ENCODE measurements at places on chromosomes 1 and 21.

- DNase-seq = no peak
Measured at GRCh38 chr21:44748621-44749020, 37.2 kb upstream of the TSPEAR start.

DNA sequence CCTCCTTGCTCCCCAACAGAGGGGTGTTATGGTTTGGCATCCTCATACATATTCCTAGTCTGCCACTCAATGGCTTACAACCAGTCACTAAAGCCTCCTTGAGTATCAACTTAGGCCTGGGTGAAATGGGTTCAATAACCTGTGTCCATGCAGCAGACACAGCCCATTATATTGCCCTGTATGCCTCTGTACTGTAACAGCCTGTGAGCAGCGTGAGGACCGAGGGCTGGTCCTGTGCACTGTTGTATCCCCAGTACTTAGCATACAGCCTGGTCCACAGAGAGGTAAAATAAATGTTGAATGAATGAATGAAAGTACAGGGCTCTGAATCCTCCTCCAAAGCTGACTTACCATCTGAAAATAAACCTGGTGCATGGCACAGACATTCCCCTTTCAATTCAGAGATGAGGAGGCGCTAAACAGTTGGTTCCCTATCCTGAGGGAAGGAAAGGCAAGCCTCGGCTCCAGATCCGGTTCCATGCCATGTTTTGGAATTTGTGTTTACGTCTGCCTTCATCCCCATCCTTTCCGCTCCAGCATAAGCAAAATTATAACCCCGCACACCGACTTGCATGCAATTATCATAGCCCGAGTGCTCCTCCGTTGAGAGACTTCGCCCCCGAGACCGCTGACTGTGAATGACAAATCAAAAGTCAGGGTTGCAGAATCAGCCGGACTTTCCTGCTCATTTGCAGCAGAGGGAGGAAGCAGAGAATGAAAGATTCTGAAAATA lies 45.0 kb upstream of the DNAJC6 start:
- no peak for DNase-seq

DNA sequence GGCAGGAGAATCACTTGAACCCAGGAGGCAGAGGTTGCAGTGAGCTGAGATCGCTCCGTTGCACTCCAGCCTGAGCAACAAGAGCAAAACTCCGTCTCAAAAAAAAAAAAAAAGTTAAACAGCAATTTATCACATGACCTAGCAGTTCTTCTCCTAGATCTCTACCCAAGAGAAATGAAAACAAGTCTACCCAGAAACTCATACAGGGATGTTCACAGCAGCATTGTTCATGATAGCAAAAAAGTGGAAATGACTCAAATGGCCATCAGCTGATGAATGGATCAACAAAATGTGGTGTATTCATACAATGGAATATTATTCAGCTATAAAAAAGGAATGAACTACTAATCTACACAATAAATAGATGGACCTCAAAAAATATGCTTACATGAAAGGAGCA lies 12.2 kb upstream of the ID3 start:
- DNase-seq = no peak

- no peak for DNase-seq
Measured at GRCh38 chr1:78231894-78232293, 186.1 kb downstream of the GIPC2 start.

GRCh38 chr1:36232212-36233095 lies 8.2 kb downstream of the THRAP3 start:
- no peak for DNase-seq

DNA sequence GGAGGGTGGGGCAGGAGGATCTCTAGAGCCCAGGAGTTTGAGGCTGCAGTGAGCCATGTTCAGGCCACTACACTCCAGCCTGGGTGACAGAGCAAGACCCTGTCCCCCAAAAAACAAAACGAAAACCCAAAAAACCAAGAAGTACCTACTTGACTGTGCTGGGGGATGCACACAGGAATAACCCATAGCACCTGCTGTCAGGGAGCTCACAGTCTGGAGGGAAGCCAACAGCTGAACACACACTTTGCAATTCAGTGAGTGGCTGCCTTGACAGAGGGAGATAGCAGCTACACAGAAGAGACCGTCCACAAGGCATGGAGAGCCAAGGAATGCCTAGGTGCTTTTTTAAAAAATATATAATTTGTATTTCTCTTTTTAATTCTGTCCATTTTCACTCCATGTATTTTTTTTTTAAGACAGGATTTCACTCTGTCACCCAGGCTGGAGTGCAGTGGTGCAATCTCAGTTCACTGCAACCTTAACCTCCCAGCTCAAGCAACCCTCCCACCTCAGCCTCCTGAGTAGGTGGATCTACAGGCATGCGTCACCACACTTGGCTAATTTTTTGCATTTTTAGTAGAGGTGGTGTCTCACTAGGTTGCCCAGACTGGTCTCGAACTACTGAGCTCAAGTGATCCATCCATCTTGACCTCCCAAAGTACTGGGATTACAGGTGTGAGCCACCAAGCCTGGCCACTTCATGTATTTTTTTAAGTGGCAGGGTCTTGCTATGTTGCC lies 68.7 kb downstream of the NID1 start:
- DNase-seq = no peak

DNA sequence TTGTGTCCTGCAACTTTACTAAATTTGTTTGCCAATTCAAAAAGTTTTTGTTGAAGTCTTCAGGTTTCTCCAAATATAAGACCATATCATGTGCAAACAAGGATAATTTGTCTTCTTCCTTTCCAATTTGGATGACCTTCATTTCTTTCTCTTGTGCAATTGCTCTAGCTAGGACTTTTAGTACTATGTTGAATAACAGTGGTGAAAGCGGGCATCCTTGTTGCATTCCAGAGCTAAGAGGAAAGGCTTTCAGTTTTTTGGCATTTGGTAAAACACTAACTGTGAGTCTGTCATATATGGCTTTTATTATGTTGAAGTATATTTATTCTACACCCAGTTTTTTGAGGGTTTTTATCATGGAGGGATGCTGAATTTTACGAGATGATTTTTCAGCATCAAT lies 630.0 kb upstream of the ADGRL2 start:
- DNase-seq = no peak

DNA sequence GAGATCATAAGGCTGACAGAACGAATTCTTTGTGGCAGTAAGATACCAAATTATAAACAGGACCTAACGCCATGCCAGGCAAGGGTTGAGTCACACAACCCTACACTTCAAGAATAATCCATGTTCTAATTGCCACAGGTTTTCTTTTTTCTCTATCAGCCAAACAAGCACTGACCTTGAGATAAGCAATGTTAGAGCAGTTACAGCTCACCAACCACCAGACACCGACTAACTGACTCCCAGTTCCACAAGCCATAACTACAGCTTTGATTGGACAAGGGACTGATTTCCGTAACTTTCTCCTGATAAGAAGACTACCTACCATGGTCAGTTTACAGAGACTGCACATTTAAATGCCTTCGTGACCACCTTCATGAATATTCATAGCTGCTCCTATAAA lies 149.6 kb downstream of the PTPRU start:
- DNase-seq = no peak

- no peak for DNase-seq
Measured at GRCh38 chr1:231970684-231971083, 344.1 kb downstream of the DISC1 start.

DNA sequence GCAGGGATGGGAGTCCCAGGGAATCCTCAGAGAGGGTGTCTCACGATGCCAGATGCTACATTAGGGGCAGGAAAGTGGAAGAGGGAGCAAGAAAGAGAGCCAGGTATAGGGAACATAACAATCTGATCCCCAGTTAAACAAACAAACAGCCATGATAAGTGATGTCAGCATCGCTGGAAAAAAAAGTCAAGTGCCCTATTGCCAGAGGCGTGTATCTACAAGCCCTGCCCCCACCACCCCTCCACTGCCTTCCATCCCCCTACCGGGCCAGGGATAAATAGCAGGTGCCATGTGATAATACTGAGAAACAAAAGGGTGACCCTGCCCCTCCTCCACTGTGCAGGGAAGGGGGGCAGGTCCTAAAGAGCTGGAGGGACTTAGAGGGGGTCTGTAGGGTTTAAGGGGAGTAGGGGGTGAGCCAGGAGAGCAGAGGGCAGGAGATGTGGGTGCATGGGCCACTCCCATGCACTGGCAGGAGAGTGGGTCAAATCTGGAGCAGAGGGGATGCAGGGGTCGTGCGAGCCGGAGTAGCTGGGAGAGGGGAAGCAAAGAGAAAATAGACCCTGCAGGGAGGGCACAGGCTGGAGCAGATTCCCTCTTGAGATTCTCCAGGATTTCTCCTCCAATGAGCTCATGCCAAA lies 3.4 kb downstream of the SLC26A9 start:
- DNase-seq = no peak

DNA sequence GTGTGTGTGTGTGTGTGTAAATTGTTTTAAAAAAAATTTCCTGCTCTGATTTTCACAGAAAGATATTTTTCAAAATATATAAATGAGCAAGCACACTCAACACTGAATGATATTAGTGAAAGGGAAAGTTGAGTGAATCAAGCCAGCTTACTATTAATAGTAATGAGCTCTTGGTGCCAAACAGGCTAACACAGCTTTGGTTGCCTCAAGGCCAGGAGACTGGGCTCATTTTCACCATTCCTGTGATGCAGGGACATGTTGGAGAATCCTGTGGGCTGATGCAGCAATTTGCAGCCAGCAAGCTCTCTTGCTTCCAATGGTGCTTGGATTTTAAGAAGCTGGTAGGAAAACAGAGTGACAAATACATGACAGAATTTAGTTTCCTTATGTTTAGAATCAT lies 30.2 kb downstream of the PLA2G4A start:
- no peak for DNase-seq

- no peak for DNase-seq
Measured at GRCh38 chr1:85225624-85226380, 25.0 kb upstream of the SYDE2 start.

GRCh38 chr1:8373581-8374241 lies 55.8 kb downstream of the SLC45A1 start:
- DNase-seq = no peak

GRCh38 chr21:46211786-46212720 lies 16.5 kb downstream of the LSS start:
- no peak for DNase-seq

DNA sequence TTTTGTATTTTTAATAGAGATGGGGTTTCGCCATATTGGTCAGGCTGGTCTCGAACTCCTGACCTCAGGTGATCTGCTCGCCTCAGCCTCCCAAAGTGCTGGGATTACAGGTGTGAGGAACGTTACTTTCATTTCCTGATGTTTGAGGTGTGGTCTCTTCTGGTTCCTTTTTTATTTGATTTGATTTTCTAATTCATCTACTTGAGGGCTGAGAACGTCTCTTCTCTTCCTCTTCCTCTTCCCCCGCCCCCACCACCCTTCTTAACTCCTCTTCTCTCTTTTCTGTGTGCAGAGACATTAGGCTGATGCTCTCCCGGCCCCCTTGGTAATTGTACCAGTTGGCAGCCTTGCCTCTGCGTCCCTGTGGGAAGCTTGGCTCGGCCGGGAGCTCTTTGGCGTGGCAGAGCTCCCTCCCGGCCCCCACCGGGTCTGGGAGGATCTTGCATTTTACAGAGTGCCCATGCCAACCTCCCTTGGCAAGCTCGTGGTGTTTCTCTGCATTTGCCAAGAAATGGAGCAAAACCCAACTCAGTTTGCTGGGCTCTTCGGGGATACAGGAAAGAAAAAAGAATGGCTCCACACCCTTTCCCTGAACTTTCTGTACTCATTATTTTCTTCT lies 19.9 kb downstream of the CRYAA start:
- DNase-seq = no peak

DNA sequence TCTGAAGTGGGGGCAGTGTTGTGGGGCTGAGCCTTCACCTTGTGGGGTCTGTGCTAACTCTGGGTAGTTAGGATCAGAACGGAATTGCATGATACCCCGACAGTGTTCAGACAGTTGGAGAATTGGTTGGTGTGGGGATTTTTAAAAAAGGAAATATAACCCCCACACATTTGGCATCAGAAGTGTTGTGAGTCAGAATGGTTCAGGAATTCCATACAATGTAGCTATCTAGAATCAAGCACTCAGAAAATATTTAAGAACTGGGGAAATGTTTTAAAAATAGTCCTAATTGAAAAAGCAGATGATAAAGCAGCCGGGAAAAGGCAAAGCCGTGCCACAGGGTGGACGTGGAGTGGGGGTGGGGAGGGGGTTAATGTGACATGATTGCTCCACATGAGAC lies 6.5 kb upstream of the S100A7 start:
- no peak for DNase-seq

GRCh38 chr1:2294033-2294724 lies 66.1 kb downstream of the SKI start:
- no peak for DNase-seq

GRCh38 chr1:228404107-228404720 lies 2.4 kb downstream of the TRIM11 start:
- no peak for DNase-seq

DNA sequence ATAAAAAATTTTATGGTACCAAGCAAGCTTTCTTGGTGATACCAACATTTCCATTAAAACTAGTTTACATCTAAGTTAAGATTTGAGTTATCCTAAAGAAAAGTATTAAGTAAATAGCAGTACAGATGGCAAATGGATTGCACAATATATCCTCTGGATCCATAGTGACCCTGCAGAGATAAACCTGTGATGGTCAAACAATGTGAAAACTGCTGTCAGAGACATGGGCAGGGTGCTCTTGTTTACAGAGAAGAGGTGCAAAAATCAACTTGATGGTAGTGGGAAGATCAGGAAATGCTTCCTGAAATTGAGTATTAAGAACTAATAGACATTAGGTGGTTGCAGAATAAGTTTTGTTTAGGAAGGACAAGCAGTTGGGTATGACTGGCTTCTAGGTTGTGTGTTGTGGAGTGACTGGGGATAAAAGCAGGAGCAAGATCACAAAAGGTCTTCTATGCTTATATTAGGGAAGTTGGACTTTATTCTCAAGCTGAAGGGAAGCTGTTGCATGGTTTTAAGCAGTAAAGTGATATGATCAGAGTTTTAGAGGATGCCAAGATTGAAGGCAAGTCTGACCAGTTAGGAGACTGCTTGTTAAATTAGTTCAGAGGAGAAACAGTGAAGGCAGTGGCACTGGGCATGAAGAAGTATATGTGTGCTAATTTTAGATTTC lies 9.9 kb downstream of the TTC3 start:
- no peak for DNase-seq

GRCh38 chr21:36045993-36046392 lies 14.3 kb downstream of the SETD4 start:
- no peak for DNase-seq

GRCh38 chr1:93988634-93989350 lies 79.6 kb upstream of the GCLM start:
- DNase-seq = no peak

- DNase-seq = no peak
Measured at GRCh38 chr1:156257711-156258110, 9.9 kb upstream of the PAQR6 start.

- DNase-seq = no peak
Measured at GRCh38 chr1:37035796-37036666, 1.7 kb upstream of the GRIK3 start.

GRCh38 chr1:47932743-47933142 lies 64.4 kb downstream of the TRABD2B start:
- no peak for DNase-seq

DNA sequence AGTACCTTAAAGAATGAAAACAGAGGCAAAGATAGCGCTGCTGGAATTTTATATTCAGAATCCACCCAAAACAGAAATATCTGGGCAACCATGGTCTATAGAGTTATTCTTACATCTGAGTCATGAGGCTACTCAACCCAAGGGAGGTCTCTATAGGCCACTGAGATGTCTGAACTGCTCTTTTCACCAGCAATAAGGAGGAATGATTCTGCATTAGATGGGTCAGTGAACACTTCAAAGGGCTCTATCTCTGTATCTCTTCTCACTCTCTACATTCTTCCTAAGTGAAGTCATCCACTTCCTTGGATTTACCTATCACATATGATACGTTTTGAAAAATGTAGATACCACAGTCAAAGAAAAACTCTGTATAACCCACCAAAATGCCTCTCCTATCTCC lies 90.2 kb upstream of the NGF start:
- DNase-seq = no peak

Data from CD8-positive, alpha-beta T cell (primary cell).